ENCODE measurements at places on chromosomes 16 and 17.

GRCh38 chr17:47197821-47198220 lies 8.7 kb upstream of the CDC27 start:
- no peak for DNase-seq

DNA sequence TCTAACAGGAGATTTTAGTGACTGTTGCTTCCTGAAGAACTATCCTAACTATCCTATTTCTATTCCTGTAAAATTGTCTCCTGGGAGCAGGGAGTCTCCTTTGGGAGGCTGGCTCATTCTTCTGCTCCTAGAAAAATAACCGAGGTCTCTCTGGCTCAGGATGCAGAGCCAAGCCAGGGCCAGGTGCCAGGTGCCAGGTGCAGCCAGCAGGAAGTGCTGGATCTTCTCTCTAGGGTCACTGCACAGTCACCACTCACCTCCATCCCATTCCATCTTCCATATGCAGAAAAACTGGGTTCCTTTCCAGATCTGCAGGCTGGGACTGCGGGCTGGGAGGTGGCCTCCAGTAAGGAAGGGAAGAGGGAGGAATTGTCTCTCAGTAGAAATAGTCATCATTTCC lies 3.8 kb upstream of the TMC7 start:
- no peak for DNase-seq

- DNase-seq, result peak; percentile 64
Measured at GRCh38 chr16:83689385-83689831, 118.4 kb upstream of the HSBP1 start.

GRCh38 chr17:15744074-15744676 lies 12.1 kb downstream of the TBC1D26 start:
- DNase-seq, result no peak

DNA sequence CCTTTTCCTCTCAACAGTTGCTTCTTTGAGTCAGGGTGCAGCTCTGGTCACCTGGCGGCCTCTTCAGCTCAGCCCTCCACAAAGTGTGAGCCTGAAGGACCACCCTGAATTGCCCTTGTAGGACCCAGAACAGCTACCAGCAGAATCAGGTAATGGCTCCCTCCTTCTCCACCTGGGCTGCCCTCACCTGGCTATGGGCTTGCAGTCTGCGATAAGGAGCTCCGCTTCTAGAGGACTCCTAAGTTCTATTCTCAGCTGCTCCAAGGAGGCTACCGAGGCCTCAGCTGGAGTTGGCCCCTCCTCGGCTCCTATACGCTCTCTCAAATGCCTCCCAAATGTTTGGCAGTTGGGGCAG lies 13.4 kb downstream of the SMIM5 start:
- DNase-seq, result no peak

DNA sequence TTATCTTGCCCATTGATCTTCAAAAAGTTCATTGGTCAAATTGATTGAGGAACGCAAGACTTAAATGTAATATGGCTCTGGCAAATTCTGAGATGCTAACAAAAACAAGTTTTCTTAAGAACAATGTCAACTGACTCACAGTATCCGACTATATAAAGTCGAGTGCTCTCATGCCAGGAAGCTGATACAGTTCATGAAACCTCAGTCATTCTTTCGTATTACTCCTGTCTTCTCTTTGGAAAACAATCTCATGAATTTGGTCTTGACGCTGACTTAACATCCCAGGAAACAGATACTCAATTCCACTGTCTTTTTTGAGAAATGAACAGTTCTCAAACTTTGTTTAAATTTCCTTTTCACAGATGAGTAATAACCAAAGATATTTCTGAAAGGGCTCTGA lies 704.9 kb downstream of the MAF start:
- no peak for DNase-seq

GRCh38 chr17:76515274-76515949 lies 14.2 kb upstream of the RHBDF2 start:
- peak; percentile 91 for DNase-seq

DNA sequence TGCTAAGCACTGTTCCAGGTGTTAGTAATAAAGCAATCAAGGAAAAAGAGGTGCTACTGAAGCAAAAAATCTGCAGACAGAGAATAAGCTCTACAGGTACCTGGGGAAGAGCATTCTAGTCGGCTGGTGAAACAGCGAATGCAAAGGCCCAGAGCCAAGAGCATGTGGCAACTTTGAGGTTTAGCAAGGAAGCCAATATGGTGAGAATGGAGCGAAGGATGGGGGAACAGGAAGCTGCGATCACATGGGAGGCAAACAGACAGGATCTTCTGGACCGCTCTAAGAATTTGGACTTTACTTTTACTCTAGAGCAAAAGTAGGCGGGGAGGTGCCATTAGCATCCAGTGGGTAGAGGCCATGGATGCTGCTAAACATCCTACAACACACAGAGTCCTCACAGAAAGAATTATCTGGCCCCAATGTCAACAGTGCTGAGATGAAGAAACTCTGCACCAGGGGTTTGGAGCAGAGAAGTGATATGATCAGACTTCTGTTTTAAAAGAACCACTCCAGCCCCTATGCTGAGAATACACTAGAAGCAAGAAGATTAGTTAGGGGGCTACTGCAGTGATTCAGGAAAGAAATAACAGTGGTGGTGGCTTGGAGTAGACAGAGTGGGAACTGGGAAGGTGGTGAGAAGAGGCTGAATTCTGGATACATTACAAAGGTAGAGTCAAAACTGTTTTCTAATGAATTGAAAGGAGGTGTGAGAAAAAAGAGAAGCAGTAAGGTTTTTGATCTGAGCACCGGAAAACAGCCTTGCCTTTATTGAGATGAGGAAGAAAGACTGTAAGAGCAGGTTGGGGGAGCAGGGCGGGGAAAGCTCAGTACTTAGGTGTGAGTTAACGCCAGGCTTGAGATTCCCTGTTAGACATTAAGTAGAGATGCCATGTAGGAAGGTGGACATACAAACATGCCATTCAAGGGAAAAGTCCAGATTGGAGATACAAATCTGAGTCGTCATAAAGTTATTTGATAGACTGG lies 11.0 kb downstream of the EFTUD2 start:
- DNase-seq, result no peak

- DNase-seq, result no peak
Measured at GRCh38 chr16:85755929-85756768, 5.3 kb upstream of the C16orf74 start.

DNA sequence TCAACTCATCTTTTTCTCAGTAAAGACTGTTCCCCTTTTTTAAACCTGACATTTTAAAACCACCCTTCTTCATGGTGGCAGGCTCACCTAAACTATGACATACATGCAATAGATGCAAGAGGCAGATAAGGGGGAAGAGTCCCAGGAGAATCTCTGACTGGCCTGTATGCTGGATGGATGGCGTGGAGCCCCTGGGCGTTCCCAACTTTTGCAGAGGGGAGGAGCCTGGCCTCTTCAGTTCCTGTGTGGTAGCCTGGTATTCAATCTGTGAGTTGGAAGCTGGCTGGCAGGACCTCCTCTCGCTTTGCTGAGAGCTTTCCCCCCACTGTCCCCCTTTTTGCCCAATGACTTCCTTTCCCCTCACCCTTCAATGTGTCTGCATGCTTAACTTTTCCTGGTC lies 217.6 kb upstream of the CA10 start:
- no peak for DNase-seq

- DNase-seq, result no peak
Measured at GRCh38 chr16:87391324-87391949, 699 bp upstream of the MAP1LC3B start.

- no peak for DNase-seq
Measured at GRCh38 chr17:1800240-1800639, 29.5 kb downstream of the SMYD4 start.

DNA sequence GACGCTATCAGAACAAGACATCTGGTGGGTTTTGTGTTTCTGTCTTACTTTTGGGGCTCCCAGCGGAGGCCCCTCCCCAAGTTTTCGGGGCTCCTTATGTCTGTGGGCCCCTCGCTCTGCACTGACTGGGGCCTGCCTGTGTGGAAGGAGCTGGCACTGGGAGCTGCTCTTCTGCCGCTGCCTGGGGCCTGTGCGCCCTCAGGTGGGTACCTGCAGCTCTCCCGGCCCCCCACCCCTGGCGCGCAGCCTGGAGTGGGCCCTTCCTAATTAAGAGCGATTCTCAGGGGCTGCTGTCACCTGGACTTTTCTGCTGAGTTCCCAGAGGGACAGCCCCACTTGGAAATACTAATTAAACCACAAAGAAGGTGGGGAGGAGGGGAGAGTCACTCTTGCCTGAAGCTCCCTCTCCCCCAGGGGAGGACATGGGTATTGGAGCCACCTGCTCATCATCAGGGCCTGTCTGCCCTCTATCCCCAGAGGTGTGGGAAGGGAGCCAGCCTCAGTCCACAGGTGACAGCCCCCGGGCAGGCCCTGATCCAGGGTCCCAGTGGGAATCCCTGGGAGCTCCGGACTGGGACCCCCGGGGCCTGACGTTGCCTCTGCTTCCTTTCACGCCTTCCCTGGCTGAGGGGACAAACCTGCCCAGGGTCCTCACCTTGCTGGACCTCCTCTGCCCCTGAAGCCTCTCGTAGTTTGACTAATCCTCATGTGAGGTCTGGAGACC lies 36.5 kb downstream of the GSE1 start:
- DNase-seq, result no peak

DNA sequence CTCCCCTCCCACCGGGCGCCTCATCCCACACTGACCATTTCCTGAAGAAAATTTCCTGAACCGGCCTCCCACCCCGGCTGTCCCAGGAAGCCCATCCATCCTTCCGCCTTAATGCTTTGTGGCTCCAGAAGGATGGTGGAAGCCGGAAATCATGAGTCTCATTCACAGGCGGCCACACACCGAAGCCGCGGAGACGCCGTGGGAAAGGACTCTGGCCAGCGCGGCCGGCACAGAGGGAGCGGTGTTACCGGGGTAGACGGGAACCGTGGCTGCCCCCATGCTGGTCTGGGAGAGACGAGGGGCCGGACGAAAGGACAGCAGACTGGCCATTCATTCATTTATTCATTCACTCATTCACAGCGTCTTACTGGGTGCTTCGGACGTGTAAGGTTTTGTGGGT lies 326.8 kb downstream of the SEC14L1 start:
- no peak for DNase-seq

DNA sequence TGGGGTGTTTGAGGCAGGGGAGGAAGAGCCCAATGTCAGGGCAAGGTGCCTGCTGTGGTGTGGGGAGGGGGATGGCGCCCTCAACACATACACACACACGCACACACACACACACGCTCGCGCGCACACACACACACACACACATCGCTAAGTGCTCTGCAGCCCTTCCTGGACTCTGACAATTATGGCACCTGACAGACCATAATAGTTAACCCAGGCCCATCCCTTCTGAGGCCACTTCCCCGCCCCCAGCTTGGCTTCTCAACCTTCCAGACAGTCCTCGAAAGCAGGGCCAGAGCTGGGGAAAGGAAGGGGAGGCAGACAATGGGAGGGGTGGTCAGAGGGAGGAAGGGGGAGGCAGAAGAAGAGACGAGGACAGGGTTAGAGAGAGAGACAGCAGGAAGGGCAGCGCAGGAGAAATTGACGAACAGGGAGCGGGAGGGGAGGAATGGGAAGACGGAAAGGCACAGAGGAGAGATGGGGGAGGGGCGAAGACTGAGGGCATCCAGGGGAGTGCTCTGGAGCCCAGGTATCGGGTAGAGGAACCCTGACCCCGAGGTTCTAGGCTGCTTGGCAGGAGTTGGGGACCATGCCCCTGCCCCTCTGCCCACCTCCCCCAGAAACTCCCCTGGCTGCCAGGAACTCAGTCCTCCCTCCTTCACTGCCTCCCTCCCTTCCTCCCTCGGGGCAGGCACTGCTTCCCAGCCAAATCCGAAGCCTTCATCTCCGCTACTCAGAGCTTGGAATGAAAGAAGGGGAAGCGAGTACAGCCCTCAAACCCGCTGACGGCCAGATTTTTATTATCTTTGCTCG lies 4.0 kb downstream of the SRCIN1 start:
- DNase-seq, result no peak

DNA sequence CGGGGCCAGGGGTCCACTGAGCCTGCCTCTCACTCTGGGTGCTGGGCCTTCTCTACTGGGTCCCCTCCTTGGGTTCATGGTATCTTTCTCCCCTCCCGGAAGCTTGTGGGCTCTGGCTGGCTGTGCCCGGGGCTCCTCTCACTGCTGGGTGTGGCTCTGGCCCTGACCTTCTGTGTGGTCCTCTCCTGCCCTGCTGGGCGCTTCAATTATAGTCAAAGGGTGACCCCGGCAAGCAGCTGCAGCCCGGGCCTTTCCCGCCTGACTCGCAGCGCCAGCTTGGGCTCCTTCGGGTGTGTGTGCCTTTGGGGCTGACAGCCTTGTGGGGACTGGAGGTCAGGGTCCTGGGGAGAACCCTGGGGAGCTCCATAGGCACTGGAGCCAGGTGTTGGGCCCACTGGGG lies 54.2 kb upstream of the PVALEF start:
- DNase-seq, result no peak

- peak; percentile 13 for DNase-seq
Measured at GRCh38 chr17:77734371-77735080, 224.0 kb upstream of the TNRC6C start.

- DNase-seq, result no peak
Measured at GRCh38 chr17:81398176-81398831, 3.0 kb downstream of the BAHCC1 start.

- peak; percentile 63 for DNase-seq
Measured at GRCh38 chr17:57954397-57955182, 622 bp downstream of the CUEDC1 start.

GRCh38 chr16:29743827-29744531 lies 1.8 kb downstream of the C16orf54 start:
- DNase-seq, result no peak

DNA sequence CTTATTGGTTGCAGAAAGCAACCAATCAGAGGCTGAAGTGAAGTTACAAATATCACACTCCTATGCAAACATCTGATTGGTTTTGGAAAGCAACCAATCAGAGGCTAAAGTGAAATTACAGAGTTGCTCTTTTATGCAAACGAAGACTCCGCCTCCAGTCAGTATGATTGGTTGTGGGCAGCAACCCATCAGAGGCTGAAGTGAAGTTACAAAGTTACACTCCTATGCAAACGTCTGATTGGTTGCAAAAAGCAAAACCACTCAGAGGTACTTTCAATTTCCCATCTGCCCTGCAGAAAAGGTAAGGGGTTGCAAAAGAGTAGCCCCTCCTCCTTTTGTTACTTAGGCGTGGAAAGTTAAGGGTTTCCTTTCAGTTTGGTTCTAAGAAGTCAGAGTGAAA lies 697.3 kb downstream of the MAF start:
- no peak for DNase-seq

DNA sequence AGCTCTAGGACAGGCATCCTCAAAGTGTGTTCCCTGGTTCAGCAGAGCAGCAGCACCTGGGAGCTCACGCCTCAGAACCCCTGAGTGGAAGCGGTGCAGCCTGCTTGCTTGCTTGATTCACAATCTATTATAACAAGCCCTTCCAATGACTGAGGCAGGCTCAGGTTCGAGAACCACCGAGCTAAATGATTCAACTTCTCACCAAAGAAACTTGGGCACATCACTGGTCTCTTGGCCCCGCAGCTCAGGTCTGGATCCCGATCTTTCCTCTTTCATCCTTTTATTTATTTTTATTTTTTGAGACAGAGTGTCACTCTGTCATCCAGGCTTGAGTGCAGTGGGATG lies 24.5 kb downstream of the CLUH start:
- DNase-seq, result no peak

GRCh38 chr17:81867170-81867990 lies 3.8 kb downstream of the ARHGDIA start:
- peak; percentile 58 for DNase-seq

- no peak for DNase-seq
Measured at GRCh38 chr16:84508502-84508901, 4.0 kb upstream of the MEAK7 start.

- peak; percentile 46 for DNase-seq
Measured at GRCh38 chr17:58006560-58006923, 504 bp downstream of the SRSF1 start.

- no peak for DNase-seq
Measured at GRCh38 chr16:22161999-22162655, at the start of gene SDR42E2. Gene SDR42E2 (plus strand): TSS chr16:22162506. CDS start chr16:22165583, 3,077 bp downstream.

GRCh38 chr16:85636234-85636812 lies 23.2 kb downstream of the GSE1 start:
- no peak for DNase-seq

- peak; percentile 30 for DNase-seq
Measured at GRCh38 chr16:5615868-5616642, 518.5 kb upstream of the EEF2KMT start.

Data from HFFc6 (cell line).